Activated naive CD4-positive, alpha-beta T cell treated with anti-CD3 and anti-CD28 coated beads, Interleukin-2, amount 50 U/mL, for 72 hours (primary cell): ENCODE measurements at places on chromosomes 1 and 21. TPM values are rescaled to one million over a fixed set of nuclear protein-coding genes. Genes with fewer than 3 reads are reported as not detected.
A peak's percentile ranks its signal among the peaks of the same experiment; 100 is the strongest.

- no peak for DNase-seq
Observed at GRCh38 chr1:157523774-157524493, 28.4 kb downstream of the FCRL5 start.

KIF14 gene
- 18.7 TPM for total RNA-seq

DNA sequence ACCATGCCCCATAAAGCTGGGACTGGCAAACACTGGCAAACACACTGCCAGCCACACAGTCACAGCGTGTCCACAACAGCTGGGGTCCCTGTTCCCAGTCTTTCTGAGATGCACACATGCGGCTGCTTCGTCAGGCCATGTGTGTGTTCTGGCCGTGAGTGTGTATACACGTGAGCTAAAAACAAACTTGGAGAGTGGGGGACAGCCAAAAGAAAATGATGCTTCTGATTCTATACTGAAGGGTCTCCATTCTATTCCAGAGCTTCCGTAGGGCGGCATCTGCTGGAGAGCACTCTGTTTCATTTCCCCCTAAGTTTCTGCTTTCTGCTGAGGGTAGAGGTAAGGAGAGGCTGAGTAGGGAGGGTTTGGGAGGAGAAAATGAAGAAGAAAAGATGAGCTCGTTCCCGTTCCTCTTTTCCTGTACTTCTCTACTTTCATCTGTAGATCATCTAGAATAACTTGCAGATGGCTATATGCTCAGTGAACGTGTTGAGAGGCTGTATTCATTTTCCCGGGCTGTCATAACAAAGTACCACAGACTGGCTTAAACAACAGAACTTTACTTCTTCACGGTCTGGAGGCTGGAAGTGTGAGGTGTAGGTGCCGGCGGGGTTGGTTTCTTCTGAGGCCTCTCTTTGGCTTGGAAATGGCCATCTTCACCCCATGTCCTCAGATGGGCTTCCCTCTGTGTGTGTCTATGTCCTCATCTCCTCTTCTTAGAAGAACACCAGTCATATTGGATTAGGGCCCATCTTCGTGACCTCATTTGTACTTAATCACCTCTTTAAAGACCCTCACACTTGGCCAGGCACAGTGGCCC is 151.6 kb downstream of the TOMM20 start:
- DNase-seq: no peak

RGS1 gene
- total RNA-seq: 12.0 TPM

TLR5 gene
- total RNA-seq: 0.43 TPM

DNA sequence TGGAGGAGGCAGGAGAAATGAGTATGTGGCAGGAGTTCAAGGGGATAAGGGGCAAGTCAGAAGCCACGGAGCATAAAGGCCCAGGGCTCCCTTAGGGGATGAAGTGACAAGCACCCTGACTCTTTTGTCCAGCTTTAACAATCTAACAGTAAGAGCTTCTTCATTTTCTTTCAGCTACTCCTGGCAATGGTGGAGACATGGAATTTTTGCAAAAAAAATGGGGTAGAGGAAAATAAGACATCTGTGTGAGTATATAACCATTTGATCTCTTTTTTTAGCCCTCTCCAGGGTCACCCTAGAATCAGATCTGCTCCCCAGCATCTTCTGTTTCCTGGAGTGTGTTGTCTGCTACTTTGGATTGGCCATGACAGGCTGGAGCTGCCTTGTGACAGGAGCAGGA is 47.1 kb downstream of the ZNF697 start:
- no peak for DNase-seq

OR2M4 gene
- not detected for total RNA-seq

DNA sequence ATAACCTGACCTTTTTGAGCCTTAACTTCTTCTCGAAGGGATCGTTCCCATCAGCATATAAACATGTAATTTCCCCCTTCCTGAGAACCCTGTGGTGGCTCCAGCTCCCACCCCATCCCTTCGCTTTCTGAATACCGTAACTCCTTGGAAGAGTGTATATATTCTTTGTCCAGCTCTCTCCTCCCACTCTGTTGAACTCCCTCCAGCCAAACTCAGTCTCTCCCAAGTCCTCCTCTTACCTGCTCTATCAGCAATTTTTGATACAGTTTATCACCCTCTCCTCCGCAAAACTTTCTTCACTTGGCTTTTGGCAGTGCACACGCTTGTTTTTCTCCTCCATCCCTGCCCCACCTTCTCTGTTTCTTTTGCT is 109.9 kb upstream of the SLC25A33 start:
- no peak for DNase-seq

- no peak for DNase-seq
Observed at GRCh38 chr1:143665606-143666005, 306.2 kb downstream of the FAM72C start.

DNA sequence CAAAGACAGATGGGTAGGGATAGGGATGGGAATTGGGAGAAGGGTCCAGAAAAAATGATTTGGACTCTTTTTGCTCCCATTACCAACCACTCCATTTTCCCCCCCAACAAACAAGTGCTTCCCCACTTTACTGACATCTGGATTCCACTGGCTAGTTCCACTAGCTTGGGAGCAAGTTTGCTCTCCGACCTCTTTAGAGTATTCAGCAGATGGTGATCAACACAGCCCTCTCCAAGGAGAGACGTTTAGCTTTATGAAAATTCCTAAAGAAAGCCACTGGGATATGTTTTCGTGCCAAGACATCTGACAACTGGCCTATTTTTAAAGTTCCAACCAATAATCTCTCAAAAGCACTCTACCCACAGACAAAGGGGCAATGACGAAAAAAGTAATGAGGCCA is 50.3 kb downstream of the ITPKB start:
- no peak for DNase-seq

DNA sequence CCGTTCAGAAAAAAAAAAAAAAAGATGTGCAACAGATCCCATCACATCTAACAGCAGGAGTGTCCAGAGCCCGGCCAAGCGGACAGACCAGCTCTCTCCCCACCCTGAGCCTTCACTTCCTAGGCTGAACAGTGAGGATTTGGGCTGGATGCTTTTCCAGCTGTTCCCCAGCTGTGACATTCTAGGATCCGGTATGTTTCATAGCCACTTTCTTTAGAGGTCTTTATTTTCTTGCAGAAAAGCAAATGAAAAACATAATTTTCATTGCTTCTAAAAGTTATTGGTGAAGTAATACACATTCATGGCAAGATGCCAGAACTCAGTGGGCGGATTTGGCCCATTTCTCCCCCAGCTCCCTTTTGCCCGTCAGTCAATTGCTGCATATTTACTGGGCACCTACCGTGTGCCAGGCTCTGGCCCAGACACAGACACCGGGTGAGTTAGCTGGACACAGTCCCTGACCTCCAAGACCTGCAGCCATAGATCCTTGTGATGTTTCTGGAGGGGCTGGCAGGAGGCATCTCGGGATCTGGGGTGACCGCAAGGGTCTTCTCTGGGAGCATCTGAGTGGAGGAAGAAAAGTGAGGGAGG is 213.7 kb upstream of the VAMP3 start:
- DNase-seq: no peak

- DNase-seq: no peak
Observed at GRCh38 chr21:39282911-39283310, 30.5 kb downstream of the BRWD1 start.

FMOD gene
- total RNA-seq: 1.4 TPM

PROK1 gene
- not detected for total RNA-seq

DNA sequence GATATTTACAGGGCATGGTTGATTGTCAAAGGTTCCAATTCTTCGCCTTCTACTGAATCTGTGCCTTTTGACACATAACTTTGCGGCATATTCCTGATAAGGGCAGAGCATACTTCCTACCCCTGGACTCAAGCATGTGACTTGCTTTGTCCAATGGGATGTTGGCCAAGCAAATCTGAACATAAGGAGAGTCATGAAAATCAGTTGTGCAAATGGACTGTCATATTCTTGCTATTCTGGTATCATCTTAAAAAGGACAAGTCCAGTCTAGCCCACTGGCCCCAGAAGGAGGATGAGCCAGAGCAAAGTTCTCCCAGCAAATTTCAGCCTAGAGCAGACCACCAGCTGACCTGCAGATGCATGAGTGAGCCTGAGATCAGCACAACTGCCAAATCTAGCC is 41.0 kb upstream of the MUTYH start:
- DNase-seq: no peak

ATP1A2 gene
- total RNA-seq: not detected

PLEKHN1 gene
- total RNA-seq: 1.9 TPM

DNA sequence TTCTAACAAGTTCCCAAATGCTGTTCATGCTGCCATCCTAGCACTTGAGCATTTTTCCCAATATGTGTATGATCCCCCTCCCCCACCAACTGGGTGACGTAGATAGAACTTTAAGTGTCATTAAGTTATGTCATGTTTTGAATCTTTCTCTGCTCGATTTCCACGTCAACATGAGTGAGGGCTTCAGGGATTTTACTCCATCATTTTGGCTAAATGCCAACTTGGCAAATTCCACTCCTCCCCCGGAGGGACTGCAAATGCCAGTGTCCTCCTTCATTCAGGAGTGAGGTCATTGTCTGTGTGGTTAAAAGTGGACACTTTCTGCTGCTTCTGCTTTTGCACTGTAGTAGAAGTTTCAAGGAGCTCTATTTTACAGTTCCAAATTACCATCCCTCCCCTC is 201.7 kb downstream of the FGGY start:
- no peak for DNase-seq

FMO5 gene
- total RNA-seq: 0.23 TPM

DNA sequence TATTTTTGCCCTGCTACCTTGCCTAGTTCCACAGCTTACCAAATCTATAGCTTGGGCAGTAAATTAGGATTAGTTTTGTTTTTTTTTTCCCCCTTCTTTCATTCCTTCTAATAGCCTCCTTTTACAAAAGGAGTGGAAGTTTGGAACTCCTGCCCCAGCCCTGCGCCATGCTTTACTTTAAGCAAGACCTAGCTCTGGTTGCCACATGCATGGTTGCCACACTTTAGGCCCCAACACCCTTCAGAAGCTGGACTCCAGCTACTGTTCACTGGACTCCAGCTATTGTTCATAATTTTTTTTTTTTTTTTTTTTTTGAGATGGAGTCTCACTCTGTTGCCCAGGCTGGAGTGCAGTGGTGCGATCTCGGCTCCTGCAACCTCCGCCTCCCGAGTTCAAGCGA is 115.8 kb downstream of the NR5A2 start:
- DNase-seq: no peak

DNA sequence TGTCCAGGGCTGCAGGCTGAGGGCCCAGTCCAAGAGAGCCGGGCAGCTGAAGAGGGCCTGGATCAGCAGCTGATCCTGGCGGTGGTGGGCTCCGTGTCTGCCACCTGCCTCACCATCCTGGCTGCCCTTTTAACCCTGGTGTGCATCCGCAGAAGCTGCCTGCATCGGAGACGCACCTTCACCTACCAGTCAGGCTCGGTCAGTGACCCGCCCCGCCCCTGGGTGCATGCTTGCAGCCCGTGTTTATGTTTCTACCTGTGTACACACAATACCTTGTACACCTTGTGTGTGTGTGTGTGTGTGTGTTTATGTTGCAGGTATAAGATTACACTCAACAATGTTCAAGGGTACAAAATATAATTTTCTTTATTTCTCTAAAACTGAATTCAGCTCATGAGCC is 13.0 kb downstream of the TIE1 start:
- DNase-seq: no peak

GRCh38 chr1:203124546-203125317 is 2.8 kb upstream of the ADORA1 start:
- no peak for DNase-seq

- no peak for DNase-seq
Observed at GRCh38 chr1:155183775-155184221, 10.1 kb downstream of the TRIM46 start.

MAEL gene
- not detected for total RNA-seq

- DNase-seq: no peak
Observed at GRCh38 chr1:29633771-29634170, 397.4 kb downstream of the PTPRU start.

DNA sequence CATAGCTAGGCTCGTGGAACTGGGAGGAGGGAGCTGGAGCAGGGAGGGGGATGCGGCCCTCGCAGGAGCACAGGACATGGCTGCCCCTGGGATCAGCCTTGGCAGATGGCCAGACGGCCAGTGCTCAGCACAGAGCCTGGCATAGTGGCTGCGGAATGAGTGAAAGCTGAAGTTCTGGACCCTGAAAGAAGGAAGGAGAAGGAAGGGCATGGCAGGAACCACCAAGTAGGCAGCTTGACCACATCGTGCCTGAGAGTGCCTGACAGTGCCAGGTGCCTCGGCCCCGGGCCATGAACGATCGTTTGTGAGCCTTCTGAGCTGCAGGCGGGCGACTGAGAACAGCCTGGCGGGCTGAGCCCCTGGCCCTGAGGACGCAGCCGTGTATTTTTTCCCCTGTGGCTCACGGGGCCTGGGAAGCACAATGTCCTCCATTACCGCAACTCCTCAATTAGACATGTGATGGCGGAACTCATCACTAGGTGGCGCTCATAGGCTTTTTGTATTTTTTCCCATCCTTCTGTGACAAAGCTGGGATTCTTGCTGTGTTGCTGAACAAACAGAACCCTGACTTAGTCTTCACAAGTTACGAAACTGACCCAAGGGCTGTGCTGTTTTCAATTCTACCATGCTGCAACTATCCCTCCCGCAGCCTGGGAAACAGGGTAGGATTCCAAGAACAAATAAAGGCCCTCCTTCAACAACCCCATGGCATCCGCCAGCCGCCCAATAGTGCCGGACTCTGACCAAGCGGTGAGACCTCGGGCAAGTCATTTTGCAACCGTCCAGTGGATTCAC is 29.9 kb upstream of the TMEM61 start:
- peak; percentile 65 for DNase-seq

INAVA gene
- 0.09 TPM for total RNA-seq

DNA sequence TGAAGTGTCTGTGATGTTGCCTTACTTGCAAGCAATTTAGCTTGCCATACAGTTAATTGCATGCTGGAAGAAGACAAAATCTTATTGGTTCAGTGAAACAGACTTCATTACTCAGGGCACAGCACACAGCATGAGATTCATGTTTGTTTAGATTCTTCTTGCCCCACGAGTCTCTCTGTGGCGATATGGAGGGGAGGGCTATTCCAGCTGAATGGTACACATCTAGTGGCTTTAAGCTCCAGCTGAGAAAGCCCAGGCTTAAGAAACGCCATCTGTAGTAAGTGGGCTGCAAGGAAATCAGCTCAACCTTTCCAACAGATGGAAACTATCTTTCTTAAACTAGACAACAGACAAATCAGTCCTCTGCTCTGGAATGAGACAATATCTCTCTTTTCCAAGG is 1022.0 kb downstream of the NCAM2 start:
- DNase-seq: no peak

TSPAN1 gene
- total RNA-seq: not detected

- peak; percentile 79 for DNase-seq
Observed at GRCh38 chr1:6727535-6727934, 25.9 kb upstream of the DNAJC11 start.

GRCh38 chr21:43370888-43371570 is 55.9 kb downstream of the SIK1 start:
- DNase-seq: no peak

GRCh38 chr1:157113631-157114030 is 14.0 kb upstream of the ETV3L start:
- no peak for DNase-seq

GRCh38 chr1:13764588-13765332 is 64.8 kb downstream of the PRDM2 start:
- no peak for DNase-seq
